Activated CD4-positive, alpha-beta memory T cell treated with anti-CD3 and anti-CD28 coated beads, Interleukin-2, amount 10 ng/mL, durations not matched to agents 7 days and 5 days (primary cell): ENCODE measurements at places on chromosomes 4 and X.

DNA sequence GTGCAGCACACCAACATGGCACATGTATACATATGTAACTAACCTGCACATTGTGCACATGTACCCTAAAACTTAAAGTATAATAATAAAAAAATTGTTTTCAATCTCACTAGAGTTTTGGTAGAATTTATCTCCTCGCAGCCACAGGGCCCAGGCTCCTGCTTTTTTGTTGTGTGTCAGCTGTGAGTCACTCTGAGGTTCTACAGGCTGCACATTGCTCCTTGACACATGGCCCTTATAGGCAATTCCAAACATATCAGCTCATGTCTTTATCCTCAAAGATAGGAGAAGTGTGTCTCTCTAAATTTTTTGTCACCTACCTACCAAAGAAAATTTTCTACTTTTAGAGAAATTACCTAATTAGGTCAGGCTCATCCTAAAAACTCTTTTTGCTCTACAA, 252.1 kb upstream of the ADGRL3 start:
- no peak for DNase-seq
- no peaks in the 10 kb centered on the region for H3K36me3 ChIP-seq
- H3K4me3 ChIP-seq = no peak overlapping the region

DNA sequence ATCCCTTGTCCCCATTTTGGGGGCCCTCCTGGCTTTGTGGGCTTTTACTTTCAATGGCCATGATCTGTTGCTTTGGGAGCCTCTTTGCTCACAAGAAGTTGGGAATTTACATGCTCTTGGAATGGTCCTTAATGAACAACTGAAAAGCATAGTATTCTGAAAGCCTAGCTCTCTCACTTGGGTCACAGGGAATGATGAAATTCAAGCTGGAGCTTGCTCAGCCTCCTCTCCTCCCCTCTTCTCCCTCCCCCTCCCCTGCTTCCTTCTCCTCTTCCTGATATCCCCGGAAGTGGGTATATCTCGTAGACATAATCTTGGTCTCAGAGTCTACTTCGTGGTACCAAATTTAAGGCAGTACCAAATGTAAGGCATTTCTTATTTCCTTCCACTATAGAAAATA, 400.6 kb upstream of the NR3C2 start:
- H3K27ac ChIP-seq = no peak overlapping the region
- H3K27me3 ChIP-seq = no peaks in the 10 kb centered on the region
- H3K4me1 ChIP-seq = no peaks in the 10 kb centered on the region
- H3K36me3 ChIP-seq = no peaks in the 10 kb centered on the region

GRCh38 chr4:38237139-38237538, 276.9 kb downstream of the PTTG2 start:
- H3K27ac ChIP-seq = no peak overlapping the region
- H3K4me3 ChIP-seq = no peak overlapping the region
- no peaks in the 10 kb centered on the region for H3K36me3 ChIP-seq
- peaks cover 8% of the 10 kb centered on the region for H3K27me3 ChIP-seq

DNA sequence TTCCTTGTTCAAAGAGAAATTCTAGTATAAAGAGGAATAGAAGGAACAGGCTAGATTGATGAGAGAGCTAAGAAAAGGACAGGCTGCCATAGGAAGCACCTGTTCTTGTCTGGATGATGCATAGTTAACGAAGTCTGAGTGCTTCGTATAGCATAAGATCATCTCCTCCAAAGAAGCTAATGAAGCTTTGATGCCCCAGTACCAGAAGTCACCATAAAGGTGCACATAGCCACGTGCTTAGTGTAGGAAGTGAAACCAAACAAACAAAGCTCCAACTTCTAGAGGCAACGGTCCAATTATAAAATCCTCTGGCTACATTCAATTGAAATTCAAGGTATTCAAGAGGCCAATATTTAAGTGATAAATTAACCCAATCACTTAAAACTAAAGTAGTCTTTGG, 31.0 kb downstream of the AFAP1 start:
- no peaks in the 10 kb centered on the region for H3K27me3 ChIP-seq
- no peak for DNase-seq
- H3K36me3 ChIP-seq = no peaks in the 10 kb centered on the region
- no peak overlapping the region for H3K27ac ChIP-seq
- H3K4me3 ChIP-seq = no peak overlapping the region

- no peaks in the 10 kb centered on the region for H3K27me3 ChIP-seq
- no peaks in the 10 kb centered on the region for H3K4me1 ChIP-seq
- no peaks in the 10 kb centered on the region for H3K36me3 ChIP-seq
These were observed 508.6 kb upstream of the EPHA5 start for GRCh38 chr4:66178906-66179305.

DNA sequence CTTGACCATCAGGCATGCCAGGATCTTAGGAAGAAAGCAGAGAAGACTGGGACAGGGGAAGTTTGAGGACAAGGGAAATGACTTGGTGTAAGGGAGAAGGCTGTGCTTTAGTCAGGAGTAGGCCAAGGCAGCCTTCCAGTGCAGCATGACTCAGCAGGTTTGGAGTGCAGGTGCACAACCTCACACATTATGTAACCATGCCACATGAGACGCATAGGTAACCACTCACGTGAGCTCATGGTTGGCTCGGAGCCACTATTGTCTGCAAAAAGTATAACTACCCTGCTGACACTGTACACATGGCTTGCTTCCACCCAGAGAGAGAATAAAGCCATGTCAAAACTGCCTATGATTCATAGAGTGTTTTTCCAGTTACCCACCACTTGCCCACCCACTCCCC, 715.9 kb downstream of the SMARCA1 start:
- H3K4me1 ChIP-seq = no peaks in the 10 kb centered on the region
- no peaks in the 10 kb centered on the region for H3K27me3 ChIP-seq
- no peak for DNase-seq
- H3K36me3 ChIP-seq = no peaks in the 10 kb centered on the region

GRCh38 chr4:121669163-121669550, 27.6 kb downstream of the ANXA5 start:
- H3K4me1 ChIP-seq = no peaks in the 10 kb centered on the region
- no peak for DNase-seq
- peaks cover 66% of the 10 kb centered on the region for H3K36me3 ChIP-seq
- no peaks in the 10 kb centered on the region for H3K27me3 ChIP-seq
- H3K4me3 ChIP-seq = no peak overlapping the region

DNA sequence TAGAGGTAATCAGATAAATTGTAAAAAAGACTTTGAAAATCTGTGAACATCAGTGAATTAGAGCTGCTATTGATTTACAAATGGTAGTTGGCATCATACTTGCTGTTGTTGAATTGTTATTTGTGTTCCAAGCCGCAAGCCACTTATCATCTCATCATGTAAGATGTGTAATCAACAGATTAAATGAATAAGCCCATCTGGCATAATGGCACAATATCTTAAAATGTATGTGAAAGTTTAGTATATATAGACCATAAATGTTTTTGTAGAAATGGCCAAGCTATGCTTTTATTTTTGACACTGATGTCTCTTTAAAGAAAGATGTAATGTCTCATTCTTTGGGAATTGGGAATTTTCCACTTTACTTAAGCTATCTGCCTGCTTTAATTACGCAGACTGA, 682.6 kb upstream of the GNPDA2 start:
- DNase-seq = no peak
- no peaks in the 10 kb centered on the region for H3K4me1 ChIP-seq
- no peaks in the 10 kb centered on the region for H3K36me3 ChIP-seq
- H3K4me3 ChIP-seq = no peak overlapping the region
- no peak overlapping the region for H3K27ac ChIP-seq

- no peak for DNase-seq
- H3K27me3 ChIP-seq = no peaks in the 10 kb centered on the region
- H3K27ac ChIP-seq = no peak overlapping the region
- no peaks in the 10 kb centered on the region for H3K36me3 ChIP-seq
- H3K4me1 ChIP-seq = no peaks in the 10 kb centered on the region
These were observed 196.4 kb upstream of the RADX start for GRCh38 chrX:106415276-106415895.

DNA sequence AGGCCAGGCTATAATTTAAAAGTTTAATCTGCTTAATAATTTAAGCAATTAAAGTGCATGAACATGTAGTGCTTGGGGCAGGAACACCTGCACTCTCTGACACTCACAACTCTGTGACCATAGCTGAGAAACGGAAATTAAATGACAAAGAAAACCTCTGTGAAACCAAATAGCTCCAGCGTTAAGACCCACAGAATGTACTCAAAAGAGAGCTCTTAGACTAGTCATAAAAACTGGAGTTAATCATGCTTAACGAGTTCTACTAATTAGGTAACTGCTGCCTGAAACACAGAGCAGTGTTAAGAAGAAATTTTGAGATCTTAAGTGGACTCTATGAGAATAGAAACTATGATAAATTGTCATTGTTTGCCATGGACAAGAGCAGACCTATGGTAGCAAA, 174.4 kb upstream of the SPIN4 start:
- H3K4me3 ChIP-seq = no peak overlapping the region
- no peaks in the 10 kb centered on the region for H3K27me3 ChIP-seq
- H3K27ac ChIP-seq = no peak overlapping the region
- DNase-seq = no peak

DNA sequence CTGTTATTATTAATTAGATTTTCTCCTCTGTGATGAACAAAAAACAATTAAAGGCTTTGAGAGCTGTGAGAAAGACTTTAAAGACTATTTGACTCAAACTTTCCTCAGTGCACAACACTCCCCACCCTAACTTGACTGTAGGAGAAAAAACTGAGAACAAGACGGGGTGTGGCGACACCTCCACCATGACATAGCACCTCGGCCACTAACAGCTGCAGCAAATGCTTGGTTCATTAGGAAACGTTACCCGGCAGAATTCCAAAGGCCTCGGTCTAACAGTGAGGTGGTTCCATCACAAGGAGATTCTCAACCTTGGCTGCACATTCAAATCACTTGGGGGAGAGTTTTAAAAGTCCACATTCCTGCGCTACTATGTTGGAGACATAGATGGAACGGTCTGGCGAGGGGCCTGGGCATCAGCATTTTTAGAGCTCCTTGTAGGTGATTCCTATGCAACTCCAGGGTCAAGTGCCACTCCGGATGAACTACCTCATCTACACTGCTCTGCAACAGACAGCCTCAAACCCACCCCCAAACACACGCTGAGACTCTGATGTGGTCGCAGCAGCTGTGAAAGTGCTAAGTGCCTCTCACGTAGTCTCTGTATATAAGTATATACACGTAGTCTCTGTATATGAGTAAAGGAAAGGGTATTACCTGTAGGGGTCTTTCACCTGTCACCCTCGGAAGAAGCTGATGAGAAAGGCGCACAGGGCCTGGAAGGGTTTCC, 1.0 kb downstream of the FGFBP2 start:
- H3K4me1 ChIP-seq = peaks cover 18% of the 10 kb centered on the region
- H3K36me3 ChIP-seq = no peaks in the 10 kb centered on the region
- peaks cover 17% of the 10 kb centered on the region for H3K27me3 ChIP-seq
- DNase-seq = no peak
- H3K4me3 ChIP-seq = no peak overlapping the region

DNA sequence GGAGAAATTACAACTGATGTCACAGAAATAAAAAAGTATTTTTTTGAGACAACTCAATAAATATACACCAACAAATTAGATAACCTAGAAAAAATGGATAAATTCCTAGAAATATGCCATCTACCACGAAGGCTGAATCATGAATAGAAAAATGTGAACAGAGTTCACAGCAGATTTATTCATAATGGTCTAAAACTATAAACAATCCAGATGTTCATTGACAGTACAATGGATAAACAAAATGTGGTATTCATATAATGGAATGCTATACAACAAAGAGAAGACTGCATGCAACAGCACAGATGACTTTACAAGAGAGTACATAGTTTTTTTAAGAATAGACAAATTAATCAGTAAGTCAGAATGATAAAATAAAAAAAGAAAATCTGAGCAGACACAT, 55.2 kb downstream of the CLOCK start:
- no peak overlapping the region for H3K4me3 ChIP-seq
- H3K27ac ChIP-seq = no peak overlapping the region
- no peak for DNase-seq
- H3K4me1 ChIP-seq = no peaks in the 10 kb centered on the region
- no peaks in the 10 kb centered on the region for H3K27me3 ChIP-seq

DNA sequence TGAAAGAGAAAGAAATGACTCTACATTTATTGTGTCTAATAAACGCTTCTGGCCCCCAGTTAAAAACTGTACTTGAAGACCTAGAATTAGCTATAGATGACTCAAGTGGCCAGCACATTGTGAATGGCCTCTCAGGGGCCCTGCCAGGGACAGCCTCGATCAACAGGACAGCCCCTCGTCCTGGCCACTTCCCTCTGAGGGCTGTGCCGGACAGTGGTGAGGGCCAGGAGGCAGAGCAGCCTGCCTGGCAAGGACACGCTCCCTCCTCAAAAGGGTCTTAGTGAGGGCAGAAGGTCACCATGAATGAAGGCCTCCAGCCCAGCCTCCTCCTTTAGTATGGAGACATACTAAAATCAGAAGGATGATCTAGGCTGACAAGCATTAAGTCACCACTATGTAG, 16.5 kb downstream of the RNF212 start:
- no peaks in the 10 kb centered on the region for H3K36me3 ChIP-seq
- no peaks in the 10 kb centered on the region for H3K27me3 ChIP-seq
- H3K27ac ChIP-seq = no peak overlapping the region
- no peaks in the 10 kb centered on the region for H3K4me1 ChIP-seq

DNA sequence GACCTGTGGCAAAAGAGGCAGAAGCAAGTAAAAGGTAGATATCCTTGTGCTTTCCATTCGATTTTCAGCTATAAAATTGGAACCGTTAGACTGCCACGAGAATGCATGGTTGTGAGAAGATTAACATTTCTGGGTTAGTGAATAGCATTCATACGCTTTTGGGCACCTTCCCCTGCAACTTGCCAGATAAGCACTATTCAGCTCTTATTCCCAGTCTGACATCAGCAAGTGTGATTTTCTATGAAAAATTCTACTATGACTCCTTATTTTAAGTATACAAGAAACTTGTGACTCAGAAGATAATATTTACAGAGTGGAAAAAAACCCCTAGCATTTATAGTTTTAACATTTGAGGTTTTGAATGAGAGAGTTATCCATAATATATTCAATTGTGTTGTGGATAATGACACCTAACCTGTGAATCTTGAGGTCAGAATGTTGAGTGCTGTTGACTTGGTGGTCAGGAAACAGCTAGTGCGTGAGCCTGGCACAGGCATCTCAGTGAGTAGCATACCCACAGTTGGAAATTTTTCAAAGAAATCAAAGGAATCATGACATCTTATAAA, 3.9 kb downstream of the FGB start:
- no peak overlapping the region for H3K27ac ChIP-seq
- H3K36me3 ChIP-seq = no peaks in the 10 kb centered on the region
- no peaks in the 10 kb centered on the region for H3K4me1 ChIP-seq
- H3K4me3 ChIP-seq = no peak overlapping the region
- DNase-seq = no peak

DNA sequence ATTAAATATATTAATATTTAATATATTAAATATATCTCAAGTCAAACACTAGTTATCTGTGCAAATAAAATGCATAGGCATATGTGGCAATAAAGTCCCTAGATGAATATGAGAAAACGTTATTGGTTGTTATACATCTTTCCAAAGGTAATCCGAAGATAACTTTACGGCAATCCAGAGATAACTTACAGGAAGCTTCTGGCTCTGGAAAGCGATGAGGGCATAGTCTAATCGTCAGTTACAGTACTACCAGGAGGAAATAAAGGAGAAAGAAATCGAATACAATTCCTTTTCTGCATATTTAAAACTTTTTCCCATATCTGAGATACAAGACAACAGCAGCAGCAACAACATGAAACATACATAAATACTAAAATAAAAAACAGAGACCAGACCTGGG, 35.3 kb downstream of the CNOT6L start:
- peaks cover 10% of the 10 kb centered on the region for H3K36me3 ChIP-seq
- no peak overlapping the region for H3K27ac ChIP-seq
- no peak for DNase-seq
- H3K27me3 ChIP-seq = no peaks in the 10 kb centered on the region

GRCh38 chr4:82798168-82799005, at the start of gene SCD5:
Gene SCD5, minus strand, starts transcription at chr4:82798796. Its CDS starts 259 bp downstream, at chr4:82798537.
- peak within 1 kb of the TSS; percentile 63 for H3K4me3 ChIP-seq
- no peak within 1 kb of the TSS for H3K27ac ChIP-seq
- H3K27me3 ChIP-seq = peaks cover 67% of the 10 kb centered on the region
- H3K4me1 ChIP-seq = peaks cover 16% of the 10 kb centered on the region
